Stimulated activated CD4-positive, alpha-beta T cell treated with anti-CD3 and anti-CD28 coated beads, Interleukin-4, amount 100 ng/mL, for 1 hour (primary cell): ENCODE measurements at places on chromosomes 2 and 18.

GRCh38 chr2:176283291-176284068 lies 14.2 kb downstream of the MTX2 start:
- no peak for DNase-seq

DNA sequence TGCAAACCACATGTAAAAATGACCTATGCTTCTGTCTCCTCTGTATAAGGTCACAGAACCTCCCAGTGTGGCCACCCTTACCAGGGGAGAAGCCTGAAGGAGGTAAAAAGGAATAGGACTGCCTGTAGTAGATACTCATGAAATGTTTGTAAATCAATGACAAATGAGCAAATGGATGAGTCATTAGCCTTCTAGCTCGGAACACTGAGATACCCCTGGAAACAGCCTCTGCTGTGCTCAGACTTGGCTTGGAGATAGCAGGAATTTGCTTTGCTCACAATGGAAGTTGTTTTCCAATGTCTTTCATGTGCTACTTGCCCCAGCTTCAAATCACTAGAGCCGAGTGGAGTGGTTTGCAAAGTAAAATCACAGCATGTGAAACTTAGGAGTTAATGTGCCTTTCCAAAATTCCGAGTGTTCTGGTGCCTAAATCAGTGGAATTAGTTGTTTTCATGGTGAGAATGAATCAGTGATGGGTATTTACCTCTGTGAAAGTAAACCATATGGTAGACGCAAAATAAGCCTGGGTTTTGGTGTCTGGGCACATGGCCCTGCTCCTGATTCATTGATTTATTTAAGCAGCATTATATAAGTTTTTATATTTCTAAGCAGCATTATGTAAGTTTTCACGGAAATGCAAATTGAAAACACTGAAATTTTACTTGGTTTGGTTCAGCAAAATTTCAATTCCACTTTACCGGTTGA lies 154.0 kb upstream of the MAP3K20 start:
- DNase-seq = no peak

GRCh38 chr2:5937851-5938565 lies 245.8 kb downstream of the SOX11 start:
- no peak for DNase-seq

- no peak for DNase-seq
Measured at GRCh38 chr2:188682838-188683237, 291.3 kb upstream of the COL3A1 start.

GRCh38 chr2:103552775-103553174 lies 790.9 kb downstream of the TMEM182 start:
- no peak for DNase-seq

DNA sequence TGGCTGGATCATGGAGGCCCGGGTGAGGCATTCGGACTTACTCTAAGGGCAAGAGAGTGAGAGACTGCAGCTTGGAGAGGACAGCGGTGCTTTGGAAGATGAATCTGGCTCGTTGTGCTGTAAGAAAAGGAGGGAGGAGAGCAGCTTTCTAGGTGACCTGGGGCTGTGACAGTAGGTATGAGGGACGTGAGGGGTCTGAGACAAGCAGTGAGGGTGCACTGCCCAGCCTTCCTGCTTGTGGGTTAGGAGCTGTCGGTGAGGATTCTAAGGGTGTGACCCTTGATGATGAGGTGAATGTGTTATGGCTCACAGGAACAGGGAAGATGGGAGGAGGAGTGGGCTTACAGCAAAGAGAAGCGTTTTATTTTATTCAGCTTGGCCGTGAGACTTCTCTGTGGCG lies 27.1 kb upstream of the RHOB start:
- DNase-seq = no peak

DNA sequence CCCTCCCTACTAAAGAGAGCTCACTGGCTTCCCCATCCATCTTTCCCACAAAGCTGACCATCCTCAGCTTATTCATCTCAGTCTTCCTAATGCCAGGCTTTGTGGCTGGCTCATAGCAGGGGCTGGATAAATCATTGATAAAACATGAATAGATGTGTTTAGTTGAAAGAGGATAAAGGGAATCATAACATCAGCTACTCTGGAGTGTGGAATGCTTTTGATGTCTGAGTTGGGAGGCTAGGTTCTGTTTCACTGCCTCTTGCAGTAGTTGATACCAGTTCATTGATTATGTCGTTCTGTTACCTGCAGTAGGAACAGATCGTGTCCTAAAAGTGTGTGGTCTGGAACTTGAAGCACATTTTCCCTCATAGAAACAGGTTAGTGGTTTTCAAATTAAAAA lies 66.3 kb upstream of the HK2 start:
- DNase-seq = no peak

GRCh38 chr18:9683418-9684396 lies 24.4 kb upstream of the RAB31 start:
- no peak for DNase-seq

GRCh38 chr2:235647877-235648276 lies 154.0 kb downstream of the AGAP1 start:
- DNase-seq = no peak

DNA sequence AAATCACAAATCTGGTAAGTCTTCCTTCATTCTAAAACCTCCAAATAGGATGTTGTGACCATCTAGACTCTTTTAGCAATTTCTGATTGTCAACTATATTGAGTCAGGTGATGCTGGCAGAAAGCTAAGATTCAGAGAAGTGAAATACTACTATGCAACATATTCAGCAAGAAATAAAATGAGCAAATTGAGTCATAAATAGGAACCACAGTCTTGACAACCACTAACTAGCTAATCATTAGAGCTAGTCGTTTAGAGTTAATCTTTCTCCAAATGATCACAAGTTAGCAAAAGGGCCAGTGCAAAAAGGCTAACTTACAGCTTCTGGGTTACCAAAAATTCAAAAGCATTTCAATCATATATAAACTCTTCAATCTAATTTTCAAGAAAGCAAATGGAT lies 54.5 kb downstream of the ROCK1 start:
- DNase-seq = no peak
